SJSA1 (cell line): ENCODE measurements at places on chromosomes 11 and 22.

- DNase-seq: no peak
Measured at GRCh38 chr11:61774411-61774810, 18.0 kb downstream of the TMEM258 start.

- no peak for DNase-seq
Measured at GRCh38 chr11:96337541-96338431, 5.2 kb downstream of the MAML2 start.

GRCh38 chr11:73416786-73417185, 40.6 kb downstream of the RELT start:
- DNase-seq: no peak

DNA sequence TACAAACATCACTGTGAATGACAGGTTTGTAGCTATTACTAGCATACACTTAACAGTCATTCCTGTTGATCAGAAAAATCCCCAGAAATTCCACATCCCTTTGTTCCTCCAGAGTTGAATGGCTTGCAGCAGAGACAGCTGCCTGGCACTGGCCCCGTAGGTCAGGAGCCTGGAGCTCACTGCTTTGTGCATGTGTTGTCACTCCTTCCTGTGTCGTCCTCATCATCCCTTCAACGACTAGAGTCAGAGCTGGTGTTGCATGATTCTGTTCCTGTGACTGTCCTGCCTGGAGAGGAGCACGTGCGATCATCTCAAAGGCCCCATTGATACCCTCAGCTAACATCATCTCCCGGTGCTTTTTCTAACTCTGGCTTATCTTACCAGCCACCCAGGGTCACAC, 58.3 kb downstream of the LDLRAD3 start:
- no peak for DNase-seq

DNA sequence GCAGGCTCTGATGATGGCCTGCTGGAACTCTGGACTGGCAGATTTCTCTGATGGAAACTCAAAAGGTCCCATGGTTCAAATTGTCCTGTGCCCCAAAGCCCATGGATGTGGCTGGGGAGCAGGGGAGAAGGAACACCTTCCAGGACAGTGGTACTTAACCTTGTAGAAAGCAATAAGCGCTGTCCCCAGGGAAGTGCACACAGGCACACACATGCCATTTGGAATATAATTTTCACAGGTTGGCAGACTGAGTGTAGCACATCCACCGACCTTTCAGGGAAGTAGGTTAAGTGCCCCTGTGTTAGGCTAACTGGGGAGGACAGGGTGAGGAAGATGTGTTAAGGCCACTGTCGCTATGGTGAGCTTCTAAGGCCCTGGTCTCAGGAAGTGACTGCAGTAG, 17.8 kb downstream of the DDX25 start:
- no peak for DNase-seq

GRCh38 chr11:125081098-125081798, 18.1 kb downstream of the SLC37A2 start:
- no peak for DNase-seq

GRCh38 chr11:96241331-96241841, 101.6 kb downstream of the MAML2 start:
- peak; percentile 44 for DNase-seq

DNA sequence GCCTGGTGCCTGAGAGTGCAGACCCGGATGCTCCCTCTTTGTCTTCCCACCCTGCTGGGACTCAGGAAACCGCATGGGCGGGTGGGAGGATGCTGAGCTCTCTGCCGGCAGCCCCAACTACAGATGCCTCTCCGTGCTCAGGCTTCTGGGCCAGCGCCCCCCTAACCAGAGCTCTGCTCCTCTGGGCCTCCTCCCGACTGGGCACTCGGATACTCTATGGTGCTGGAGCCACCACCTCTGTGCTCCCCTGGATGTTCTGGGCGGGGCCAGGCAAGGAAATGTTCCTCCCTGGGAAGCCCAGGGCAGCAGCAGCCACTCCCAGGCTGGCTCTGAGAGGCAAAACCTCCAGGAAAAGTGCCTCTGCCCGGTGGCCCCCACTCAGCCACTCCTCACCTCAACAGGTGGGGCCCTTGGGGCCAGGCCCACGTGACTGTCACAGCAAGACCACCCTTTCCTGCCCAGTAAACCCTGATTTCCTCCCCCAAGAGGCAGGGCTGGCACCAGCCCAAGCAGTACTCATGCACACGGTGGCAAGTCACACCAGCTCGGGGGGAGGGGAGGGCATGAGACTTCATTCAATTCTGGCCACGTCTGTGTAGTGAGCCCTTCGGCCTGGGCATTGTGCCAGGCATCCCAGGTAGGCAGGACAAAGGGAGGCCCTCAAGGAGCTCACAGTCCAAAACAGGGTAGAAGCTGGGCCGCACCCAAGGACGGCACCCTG, 54.7 kb upstream of the TCF20 start:
- DNase-seq: no peak

- DNase-seq: no peak
Measured at GRCh38 chr11:2085251-2086066, 53.7 kb downstream of the IGF2 start.

GRCh38 chr22:50304528-50305392, 2.7 kb downstream of the PLXNB2 start:
- DNase-seq: no peak

- DNase-seq: peak; percentile 87
Measured at GRCh38 chr22:27238935-27239510, 562.5 kb downstream of the MN1 start.
